ENCODE measurements at places on chromosomes 5 and 9. TPM values are rescaled to one million over a fixed set of nuclear protein-coding genes. Genes with fewer than 3 reads are reported as not detected.

DNA sequence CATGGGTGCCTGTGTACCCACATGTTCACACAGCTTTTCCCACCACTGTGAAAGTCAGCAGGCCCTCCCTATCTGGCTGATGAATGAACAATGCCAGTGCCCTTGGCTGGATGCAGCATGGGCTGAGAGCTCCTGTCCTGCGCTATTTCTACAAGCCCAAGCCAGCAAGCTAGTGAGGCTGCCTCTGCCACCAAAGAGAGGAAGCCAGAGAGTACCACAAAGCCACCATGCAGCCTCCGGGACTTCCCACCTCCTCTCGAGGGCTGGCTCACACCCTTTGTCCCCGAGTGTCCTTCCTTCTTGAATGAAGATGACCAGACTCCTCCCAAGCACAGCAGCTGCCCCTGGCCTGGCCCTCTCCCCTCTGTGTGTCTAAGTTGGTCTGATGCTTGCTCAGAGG is 76.5 kb downstream of the SH3PXD2B start:
- peaks cover 4% of the 10 kb centered on the region for H3K27me3 ChIP-seq
- no peaks in the 10 kb centered on the region for H3K4me1 ChIP-seq
- H3K36me3 ChIP-seq: peaks cover 9% of the 10 kb centered on the region

GRCh38 chr5:45288746-45289145 is 407.4 kb downstream of the HCN1 start:
- H3K4me3 ChIP-seq: no peak overlapping the region
- no peaks in the 10 kb centered on the region for H3K36me3 ChIP-seq
- H3K27me3 ChIP-seq: peaks cover 2% of the 10 kb centered on the region

DNA sequence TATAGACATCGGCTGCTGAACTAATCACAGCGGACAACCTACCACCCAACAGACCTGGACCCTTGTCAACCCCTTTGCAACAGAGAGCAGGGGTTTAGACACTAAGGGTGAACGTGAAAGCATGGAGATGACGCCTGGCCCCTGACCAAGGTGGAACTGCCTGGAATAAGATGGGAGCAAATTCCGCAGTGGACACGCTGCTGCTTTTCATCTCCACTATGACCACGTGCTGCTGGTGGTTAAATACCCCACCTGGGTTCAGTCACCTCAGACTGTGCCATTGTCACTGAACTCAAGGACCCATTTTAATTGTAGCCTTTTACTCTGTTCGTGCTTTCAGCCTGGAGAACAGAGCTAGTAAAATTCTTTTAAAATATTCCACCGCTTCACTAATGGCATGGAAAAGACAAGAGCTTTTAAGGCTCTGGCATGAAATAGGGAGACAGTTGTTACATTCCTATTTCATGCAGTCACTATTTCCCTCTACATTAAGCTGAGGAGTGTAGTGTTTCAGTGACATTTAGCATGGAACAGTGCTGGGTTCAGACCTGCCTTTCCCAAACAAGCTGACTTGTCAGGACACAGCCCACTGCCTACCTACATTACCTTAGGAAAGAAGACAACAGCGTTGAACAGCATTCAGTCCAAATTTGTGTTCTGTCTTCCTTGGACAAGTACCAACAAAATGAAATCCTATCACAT is 96.8 kb downstream of the ANKRD18B start:
- no peaks in the 10 kb centered on the region for H3K4me1 ChIP-seq
- no peak for DNase-seq
- no peak overlapping the region for H3K4me3 ChIP-seq
- no peak overlapping the region for H3K27ac ChIP-seq

DNA sequence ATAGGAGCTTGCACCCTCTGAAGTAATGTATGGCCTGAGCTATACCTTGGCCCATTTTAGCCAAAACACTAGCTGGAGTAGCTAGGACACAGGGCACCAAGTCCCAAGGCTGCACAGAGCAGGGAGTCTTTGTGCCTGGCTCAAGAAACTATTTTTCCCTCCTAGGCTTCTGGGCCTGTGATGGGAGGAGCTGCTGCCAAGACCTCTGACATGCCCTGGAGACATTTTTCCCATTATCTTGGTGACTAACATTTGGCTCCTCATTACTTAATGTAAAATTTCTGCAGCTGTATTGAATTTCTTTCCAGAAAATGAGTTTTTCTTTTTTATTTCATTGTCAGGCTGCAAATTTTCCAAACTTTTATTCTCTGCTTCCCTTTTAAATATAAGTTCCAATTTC is 1099.2 kb downstream of the CDH18 start:
- no peak for DNase-seq
- H3K27me3 ChIP-seq: no peaks in the 10 kb centered on the region
- no peaks in the 10 kb centered on the region for H3K4me1 ChIP-seq
- no peak overlapping the region for H3K4me3 ChIP-seq
- H3K36me3 ChIP-seq: no peaks in the 10 kb centered on the region

- H3K4me1 ChIP-seq: peaks cover 5% of the 10 kb centered on the region
- no peak for DNase-seq
- H3K36me3 ChIP-seq: no peaks in the 10 kb centered on the region
- peaks cover 4% of the 10 kb centered on the region for H3K27me3 ChIP-seq
- H3K4me3 ChIP-seq: no peak overlapping the region
These were observed 39.3 kb upstream of the ADRA1B start for GRCh38 chr5:159877016-159877415.

DNA sequence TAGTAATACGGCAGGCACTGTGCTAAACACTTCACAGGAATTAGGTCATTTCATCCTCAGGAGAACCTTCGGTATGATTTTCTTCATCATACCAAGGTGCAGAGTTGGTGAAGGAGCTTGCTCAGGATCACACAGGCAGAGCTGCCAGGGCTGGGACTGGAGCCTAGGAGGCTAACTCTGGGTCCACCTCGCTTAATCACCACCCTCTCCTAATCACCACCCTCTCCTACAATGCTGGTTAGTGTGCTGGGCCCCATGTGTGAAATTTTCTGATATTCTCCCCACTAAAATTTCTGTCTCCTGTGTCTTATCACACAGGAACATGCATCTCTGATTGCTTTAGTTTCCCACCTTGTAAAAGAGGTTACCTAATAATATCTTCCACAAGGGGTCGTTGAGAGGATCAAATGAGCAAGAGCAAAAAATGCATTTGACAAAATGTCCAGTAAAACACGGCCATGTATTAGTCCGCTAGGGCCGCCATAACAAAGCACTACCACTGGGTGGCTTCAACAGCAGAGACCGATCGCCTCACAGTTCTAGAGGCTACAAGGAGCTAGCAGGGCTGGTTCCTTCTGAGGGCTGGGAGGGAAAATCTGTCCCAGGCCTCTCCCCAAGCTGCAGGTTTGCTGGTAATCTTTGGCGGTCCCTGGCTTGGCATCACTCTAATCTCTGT is 128.2 kb upstream of the NFIB start:
- H3K36me3 ChIP-seq: no peaks in the 10 kb centered on the region
- H3K4me1 ChIP-seq: no peaks in the 10 kb centered on the region
- H3K27ac ChIP-seq: no peak overlapping the region
- DNase-seq: peak; percentile 68
- no peaks in the 10 kb centered on the region for H3K27me3 ChIP-seq

- no peaks in the 10 kb centered on the region for H3K4me1 ChIP-seq
- no peaks in the 10 kb centered on the region for H3K27me3 ChIP-seq
- no peak overlapping the region for H3K27ac ChIP-seq
- no peaks in the 10 kb centered on the region for H3K36me3 ChIP-seq
- H3K4me3 ChIP-seq: no peak overlapping the region
These were observed 14.0 kb downstream of the NFX1 start for GRCh38 chr9:33304362-33304761.

GRCh38 chr5:44862808-44863207 is 54.1 kb downstream of the MRPS30 start:
- peaks cover 2% of the 10 kb centered on the region for H3K4me1 ChIP-seq
- no peak for DNase-seq
- H3K27me3 ChIP-seq: peaks cover 2% of the 10 kb centered on the region

DNA sequence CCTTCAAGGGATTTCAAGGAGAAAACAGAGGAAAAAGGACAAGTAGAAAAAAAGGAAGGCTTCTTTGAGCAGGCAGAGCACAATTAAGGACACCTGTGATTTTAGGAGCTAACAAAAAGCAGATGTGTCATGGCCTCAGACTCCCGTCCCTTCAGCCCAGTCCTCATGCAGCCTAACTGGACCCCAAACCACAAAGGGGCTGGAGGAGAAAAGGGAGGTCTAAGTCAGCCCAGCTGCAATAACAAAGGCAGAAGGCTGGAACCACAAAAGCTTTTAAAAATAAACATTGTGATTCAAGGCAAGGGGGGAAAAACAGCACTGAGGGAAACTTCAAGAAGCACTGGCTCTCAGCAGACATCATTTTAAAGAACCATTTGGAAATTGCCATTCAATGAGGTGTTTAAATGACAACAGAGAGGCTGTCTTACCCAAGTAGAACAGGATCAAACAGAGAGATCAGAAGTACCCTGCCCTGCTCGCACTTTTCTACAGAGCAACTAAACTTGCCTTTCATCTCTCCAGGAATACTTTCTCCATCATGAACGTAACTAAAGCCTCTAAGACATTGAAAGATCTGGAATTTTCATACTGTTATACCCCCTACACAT is 89.3 kb downstream of the SEMA5A start:
- peak overlapping the region; percentile 44 for H3K27ac ChIP-seq
- no peaks in the 10 kb centered on the region for H3K36me3 ChIP-seq
- H3K27me3 ChIP-seq: no peaks in the 10 kb centered on the region
- H3K4me3 ChIP-seq: no peak overlapping the region

GRCh38 chr5:43156388-43156787 is 35.6 kb upstream of the NIM1K start:
- no peak overlapping the region for H3K4me3 ChIP-seq
- no peaks in the 10 kb centered on the region for H3K27me3 ChIP-seq
- no peak for DNase-seq
- H3K36me3 ChIP-seq: no peaks in the 10 kb centered on the region
- H3K27ac ChIP-seq: no peak overlapping the region

DNA sequence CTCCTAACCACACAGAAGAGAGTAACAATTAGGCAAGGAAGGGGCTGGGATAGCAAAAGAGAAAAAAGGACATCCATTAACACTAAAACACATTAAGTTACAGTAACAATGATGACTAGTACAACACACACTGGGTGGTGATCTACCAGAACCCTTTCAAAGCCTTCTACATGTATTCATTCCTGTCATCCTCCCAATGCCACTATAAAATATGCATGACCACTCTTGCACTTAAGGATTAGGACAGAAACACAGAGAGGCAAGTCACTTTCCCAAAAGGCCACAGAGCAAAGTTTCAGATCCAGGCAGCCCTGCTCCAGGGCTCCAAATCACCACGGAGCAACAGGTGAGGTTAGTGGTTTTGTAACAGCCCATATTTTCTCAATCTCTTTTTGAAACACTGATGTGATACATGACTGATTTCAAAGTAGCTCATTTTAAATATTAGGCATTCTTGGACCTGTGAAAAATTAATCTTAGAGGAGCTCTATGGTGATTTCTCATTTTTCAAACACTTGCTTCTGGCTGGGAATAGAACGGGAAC is 86.7 kb downstream of the AUH start:
- no peaks in the 10 kb centered on the region for H3K36me3 ChIP-seq
- H3K4me3 ChIP-seq: no peak overlapping the region
- DNase-seq: no peak
- H3K27ac ChIP-seq: no peak overlapping the region
- peaks cover 7% of the 10 kb centered on the region for H3K4me1 ChIP-seq

DNA sequence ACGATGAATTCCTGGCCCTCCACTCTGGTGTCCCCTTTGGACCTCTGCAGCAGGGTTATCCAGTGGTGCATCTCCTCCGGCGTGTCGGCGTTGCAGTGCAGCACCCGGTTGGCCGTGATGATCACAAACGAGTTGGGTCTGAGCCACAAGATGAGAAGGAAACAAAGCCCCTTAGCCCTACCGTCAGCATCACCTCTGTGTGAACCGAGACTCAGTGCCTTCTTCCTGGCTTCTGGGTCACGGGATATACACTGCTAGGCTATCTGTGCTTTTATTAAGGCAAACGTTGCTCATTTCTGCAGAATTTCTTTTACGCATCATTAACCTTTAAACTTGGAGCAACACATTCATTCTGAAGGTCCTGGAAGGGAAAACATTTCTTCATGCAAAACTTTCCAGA is 65.1 kb upstream of the RETREG1 start:
- no peaks in the 10 kb centered on the region for H3K4me1 ChIP-seq
- no peak overlapping the region for H3K27ac ChIP-seq
- H3K27me3 ChIP-seq: no peaks in the 10 kb centered on the region
- no peaks in the 10 kb centered on the region for H3K36me3 ChIP-seq
- no peak for DNase-seq

- no peak for DNase-seq
- H3K27me3 ChIP-seq: no peaks in the 10 kb centered on the region
- no peak overlapping the region for H3K27ac ChIP-seq
These were observed 95.8 kb upstream of the PANK3 start for GRCh38 chr5:168674893-168675482.

DNA sequence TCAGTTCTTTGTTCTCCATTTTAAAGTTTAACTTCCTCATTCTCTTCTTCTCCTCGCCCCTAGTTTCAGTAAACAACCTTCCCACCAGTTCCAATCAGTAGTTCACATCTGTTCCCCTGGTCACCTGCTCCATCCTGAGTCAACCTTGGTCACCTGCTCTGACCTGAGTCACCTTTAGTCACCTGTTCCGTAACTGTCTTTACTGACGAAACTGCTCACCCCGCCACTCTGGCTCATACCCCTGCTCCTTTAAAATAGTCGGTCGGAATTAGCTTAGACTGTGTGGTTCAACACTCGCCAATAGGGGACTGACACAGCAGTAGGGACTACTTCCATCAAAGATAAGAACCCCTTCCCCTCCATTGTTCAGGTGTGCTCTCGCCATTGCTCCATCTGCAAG is 76.3 kb upstream of the GPBP1 start:
- H3K4me3 ChIP-seq: no peak overlapping the region
- no peak for DNase-seq
- H3K4me1 ChIP-seq: no peaks in the 10 kb centered on the region
- peaks cover 23% of the 10 kb centered on the region for H3K36me3 ChIP-seq
- H3K27ac ChIP-seq: no peak overlapping the region

DNA sequence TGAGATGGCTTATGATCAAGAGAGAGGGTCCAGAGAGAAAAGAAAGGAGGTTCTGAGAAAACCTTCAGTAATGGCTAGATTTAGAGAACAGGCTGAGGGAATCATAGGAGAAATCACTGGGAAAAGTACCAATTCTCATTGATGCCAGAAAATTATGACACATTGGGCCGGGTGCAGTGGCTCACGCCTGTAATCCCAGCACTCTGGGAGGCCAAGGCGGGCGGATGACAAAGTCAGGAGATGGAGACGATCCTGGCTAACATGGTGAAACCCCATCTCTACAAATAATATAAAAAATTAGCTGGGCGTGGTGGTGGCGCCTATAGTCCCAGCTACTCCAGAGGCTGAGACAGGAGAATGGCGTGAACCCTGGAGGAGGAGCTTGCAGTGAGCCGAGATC is 29.5 kb upstream of the PLIN2 start:
- peaks cover 2% of the 10 kb centered on the region for H3K27me3 ChIP-seq
- H3K4me1 ChIP-seq: no peaks in the 10 kb centered on the region
- no peaks in the 10 kb centered on the region for H3K36me3 ChIP-seq

- peaks cover 7% of the 10 kb centered on the region for H3K4me1 ChIP-seq
- H3K27me3 ChIP-seq: no peaks in the 10 kb centered on the region
- H3K36me3 ChIP-seq: no peaks in the 10 kb centered on the region
These were observed 103.3 kb upstream of the RASA1 start for GRCh38 chr5:87164409-87164808.

Gene LRRTM2
- total RNA-seq: 28.9 TPM

Gene UNC5A
- 5.6 TPM for total RNA-seq

Gene C5orf58
- total RNA-seq: not detected

Gene DBH
- 1.8 TPM for total RNA-seq

Gene RHOBTB3
- 39.0 TPM for total RNA-seq

Gene HSD17B3
- total RNA-seq: 2.2 TPM

Gene ZNF300
- total RNA-seq: 33.9 TPM

Gene PCDHGC5
- 4.0 TPM for total RNA-seq

Gene RBM18
- 27.3 TPM for total RNA-seq

Gene RASEF
- 0.25 TPM for total RNA-seq

Gene PTGR1
- 23.4 TPM for total RNA-seq

Gene DAPK1
- total RNA-seq: 384 TPM

Gene CD14
- 0.64 TPM for total RNA-seq

Gene ADGRD2
- not detected for total RNA-seq
